ENCODE measurements at places on chromosomes 16 and 17.

DNA sequence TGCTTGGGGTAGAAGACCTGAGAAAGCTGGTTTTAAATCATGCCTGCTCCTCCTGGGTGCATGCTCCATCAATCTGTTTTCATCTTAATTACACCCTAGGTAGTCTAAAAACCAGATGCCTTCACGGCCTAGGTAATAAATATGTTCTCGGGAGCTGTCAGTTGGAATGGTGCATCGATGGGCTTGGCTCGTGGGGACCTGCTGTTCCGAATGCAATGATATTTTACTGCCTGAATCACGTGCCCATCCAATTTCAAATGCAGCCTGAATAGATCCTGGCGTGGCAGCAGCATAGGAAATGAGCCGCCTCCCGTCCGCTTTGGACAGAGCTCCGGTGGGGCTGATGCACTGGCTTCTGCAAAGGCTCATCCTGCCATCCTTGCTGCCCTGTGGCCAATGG lies 18.8 kb upstream of the FAAP100 start:
- no peak for DNase-seq

DNA sequence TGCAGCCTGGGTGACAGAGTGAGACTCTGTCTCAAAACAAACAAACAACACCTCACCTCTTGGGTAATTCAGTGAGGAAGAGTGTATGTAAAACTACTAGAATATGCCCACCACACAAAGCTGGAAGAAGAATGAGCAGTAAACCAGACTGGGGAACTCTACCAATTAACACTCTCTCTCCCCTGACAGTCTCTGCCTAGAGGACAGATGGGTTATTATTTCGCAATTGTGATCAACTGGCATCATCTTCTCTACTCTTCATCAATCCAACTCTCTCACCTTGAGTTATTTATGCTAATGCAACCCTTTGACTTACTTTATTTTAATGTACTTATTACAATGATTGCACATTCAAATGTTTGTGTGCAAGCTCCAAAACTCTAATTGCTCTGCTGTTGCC lies 205.6 kb downstream of the XYLT1 start:
- no peak for DNase-seq

DNA sequence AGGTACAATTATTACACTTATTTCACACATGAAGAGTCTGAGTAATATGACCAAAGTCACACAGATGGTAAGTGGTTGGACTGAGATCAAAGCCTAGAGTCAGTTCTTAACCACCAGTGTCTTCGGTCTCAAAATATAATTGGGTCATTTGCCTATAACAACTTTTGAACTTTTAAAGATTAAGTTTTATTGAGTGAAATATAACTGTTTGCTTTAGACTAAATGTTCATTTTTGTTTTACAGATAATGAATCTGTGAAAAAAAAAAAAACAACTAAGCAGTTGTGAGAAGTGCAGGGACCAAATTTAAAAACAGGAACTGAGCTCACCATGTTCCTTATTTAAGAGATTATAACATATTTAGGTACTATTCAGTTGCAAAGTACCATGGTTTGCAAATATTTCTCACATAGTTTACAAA lies 150.1 kb downstream of the ITFG1 start:
- no peak for DNase-seq

GRCh38 chr16:77410449-77410848 lies 24.4 kb downstream of the ADAMTS18 start:
- no peak for DNase-seq

DNA sequence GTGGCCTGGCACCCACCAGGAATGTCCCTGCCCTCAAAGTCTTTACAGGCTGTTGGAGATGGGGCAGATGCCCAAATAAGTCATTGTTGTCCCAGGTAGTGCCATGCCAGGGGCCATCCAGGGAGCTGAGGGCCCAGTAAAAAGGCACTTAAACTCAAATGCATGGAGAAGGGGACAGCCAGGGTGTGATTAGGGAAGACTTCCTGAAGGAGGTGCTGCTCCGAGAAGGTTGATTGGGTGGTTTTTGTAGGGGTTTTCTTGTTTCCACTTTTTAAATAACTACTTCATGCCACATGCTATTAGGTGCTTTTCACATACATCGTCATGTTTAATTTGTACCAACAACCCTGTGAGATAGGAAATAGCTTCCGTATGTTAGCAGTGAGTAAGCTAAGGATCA lies 66.9 kb downstream of the RAI1 start:
- DNase-seq: no peak

DNA sequence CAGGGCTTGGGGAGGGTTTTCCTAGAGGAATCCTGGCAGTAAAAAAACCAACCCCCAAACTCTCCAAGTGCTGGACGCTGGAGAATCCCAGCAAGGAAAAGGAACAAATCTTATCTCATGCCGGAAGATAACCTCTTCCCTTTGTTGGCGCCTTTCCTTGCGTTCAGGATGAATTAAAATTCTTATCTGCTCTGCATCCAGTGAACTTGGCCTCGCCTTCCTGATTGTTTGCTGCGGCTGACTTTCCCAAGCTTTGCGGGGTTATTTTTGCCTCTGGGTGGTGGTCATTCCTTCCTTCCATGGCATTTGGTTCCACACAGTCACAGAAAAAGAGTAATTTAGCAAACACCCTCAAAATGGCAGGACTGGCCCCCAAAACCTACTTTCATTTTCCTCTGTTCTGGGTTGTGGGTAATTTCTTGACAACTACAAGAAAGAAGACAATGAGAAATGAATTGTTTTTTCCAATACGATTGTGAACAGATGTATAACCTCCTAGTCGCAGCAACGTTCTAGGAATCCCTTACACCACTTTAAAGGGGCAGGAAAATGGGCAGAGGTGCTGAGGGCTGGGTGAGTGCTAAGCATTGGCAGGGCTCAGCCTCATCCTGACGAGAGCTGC lies 77.8 kb downstream of the MRC2 start:
- DNase-seq: no peak

GRCh38 chr16:79712276-79712675 lies 111.7 kb upstream of the MAF start:
- no peak for DNase-seq

DNA sequence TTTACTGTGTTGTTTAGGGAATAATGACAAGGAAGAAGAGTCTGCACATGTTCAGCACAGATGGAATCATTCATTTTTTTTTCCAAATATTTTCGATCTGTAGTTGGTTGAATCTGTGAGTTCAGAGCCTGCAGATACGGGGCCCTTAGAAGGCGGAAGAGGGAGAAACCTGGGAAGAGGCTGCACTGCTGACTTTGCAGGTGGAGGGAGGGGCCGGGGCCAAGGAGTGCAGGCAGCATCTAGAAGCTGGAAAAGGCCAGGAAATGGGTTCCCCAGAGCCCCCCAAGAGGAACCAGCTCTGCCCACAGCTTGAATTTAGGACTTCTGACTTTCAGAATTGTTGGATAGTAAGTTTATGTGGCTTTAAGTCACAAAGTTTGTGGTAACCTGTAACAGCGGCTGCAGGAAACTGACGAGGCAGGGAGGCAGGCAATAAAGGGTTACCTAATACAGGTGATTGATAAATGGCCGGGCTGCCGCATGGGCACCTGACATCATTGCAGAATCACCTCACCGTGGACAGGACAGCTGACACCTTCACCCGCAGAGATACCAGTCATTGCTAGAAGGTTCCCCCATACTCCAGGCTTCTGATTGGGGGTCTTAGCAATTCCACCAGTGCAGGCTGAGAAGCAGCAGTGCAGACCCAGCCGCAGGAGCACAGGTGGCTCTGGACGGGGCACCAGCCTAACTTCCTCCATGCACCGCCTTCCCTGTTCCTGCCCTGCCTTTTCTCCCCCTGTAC lies 181.3 kb downstream of the IRF8 start:
- no peak for DNase-seq

DNA sequence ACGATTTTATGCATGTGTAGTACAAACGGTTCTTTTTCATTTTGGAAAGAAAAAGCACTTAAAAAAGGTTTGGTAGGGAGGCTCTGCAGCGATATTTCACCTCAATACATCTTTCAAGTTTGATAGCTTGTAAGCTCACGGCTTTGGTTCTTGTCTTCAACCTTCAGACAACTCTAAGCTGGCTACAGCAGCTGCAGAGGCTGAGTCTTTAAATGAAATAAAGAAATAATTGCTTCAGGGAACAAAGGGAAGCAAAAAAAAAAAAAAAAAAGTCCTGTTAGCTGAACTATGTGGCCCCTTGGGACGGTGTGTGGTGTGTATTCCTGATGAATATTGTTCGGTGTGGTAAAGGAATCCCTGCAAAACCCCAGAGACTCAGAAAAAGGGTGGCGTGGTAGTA lies 265.1 kb downstream of the NTN1 start:
- DNase-seq: no peak

GRCh38 chr16:71855937-71856662 lies 10.3 kb downstream of the ATXN1L start:
- no peak for DNase-seq

DNA sequence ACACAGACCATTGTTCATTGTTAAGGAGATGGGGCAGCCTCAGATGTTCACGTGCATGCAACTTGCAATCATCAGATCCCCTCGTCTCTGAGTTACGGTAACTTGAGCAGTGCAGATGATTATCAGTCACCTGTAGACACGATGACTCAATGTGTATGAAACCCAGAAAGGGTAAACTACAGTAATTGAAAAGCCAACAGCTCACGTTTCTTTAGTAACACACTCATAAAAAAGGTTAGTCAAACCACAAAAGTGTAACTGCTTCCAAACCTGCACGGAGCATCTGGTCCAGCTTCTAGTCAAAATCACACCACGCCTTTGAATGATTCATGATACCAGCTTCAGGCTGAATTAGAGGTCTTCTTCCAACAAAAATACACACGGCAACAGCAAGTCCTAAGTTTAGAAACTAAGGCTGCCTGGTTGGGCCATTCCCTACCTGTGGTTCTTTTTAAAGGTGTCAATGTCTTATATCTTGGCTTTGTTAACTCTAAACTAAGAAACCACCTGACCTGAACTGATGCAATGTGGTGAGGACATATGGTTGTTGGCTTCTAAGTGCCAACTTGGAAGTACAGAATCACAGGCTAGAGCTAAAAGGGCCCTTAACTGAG lies 32.3 kb downstream of the GRB7 start:
- no peak for DNase-seq

- DNase-seq: no peak
Observed at GRCh38 chr17:45270828-45271418, 9.0 kb upstream of the SPATA32 start.

DNA sequence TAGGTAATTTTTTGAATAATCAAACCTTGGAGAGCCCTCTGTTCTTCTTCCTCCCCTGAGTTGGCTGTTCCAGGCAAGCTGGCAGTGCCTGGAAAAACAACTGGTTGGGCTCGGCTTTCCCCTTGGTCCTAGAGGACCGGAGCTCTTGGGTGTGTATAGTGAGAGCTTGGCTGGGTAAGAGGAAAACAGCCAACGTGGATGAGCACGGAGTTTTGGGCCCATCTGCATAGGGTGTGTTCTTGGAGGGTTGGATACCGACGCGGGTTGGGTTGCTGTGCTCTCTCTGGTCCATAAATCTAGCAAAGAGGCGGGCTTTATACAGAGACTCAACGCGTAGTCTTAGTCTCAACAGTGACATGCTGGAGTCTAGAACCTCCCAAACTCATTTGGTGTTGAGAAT lies 23.2 kb downstream of the ITGB3 start:
- peak; percentile 68 for DNase-seq

- no peak for DNase-seq
Observed at GRCh38 chr17:63116967-63117830, 151.2 kb downstream of the TANC2 start.

DNA sequence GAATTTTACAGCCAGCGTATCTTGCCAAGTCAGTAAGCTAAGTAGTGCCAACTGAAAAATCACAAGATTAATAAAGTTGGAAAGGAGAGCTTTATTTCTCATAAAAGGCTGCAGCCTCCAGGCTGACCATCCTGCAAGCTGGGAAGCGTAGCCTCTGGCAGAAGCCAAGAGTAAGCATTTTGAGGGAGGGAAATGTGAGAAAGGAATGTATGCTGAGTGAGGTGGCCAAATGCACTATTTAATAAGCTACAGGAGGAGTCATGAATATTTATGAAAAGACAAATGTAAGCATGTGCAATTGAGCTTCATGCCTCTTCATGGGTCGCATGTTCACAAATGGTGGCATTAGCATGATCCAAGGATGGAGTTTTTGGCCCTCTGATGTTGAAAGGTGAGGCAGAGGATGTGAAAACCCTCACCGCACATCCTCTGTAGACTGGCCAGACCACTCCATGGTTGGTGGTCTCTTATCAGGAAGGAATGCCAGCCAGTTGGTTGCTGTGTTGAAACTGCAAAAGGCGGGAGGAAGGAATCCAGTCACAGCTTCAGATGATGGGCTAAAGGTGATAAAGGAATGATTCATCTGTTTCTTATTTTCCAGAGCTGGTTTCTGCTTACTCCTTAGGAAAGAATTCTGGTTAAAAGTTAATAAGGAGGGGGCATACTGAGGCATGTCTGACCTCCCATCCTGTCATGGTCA lies 9.2 kb downstream of the KRT33B start:
- DNase-seq: no peak

- DNase-seq: no peak
Observed at GRCh38 chr16:62709794-62710193, 673.6 kb upstream of the CDH8 start.

- DNase-seq: no peak
Observed at GRCh38 chr17:61476476-61477203, 24.4 kb downstream of the TBX4 start.

DNA sequence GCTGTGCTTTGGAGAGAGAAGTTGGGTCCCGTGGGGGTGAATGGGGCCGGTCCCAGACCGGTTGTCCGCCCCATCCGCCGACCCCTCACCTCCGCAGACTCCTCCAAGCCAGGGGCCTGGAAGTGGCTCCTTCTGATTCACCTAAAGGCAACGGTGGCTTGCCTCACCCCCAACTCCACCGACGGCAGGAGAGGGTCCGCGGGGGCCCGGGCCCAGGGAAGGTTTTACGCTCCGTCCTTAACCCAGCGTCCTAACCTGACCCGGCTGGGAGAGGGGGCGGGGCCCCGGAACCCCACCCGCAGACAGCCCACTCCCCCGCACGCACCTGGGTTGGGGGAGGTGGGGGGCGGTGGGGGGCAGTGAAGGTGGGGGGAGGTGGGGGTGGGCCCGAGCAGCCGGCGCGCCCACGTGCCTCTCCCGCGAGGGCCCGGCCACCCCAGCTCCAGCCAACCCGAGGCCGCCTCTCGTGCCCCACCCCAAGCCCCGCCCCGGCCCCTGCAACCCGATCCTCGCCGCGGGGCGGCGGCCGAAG lies 12.7 kb upstream of the CD300A start:
- DNase-seq: peak; percentile 81

- no peak for DNase-seq
Observed at GRCh38 chr17:50206604-50207293, 5.3 kb upstream of the COL1A1 start.

DNA sequence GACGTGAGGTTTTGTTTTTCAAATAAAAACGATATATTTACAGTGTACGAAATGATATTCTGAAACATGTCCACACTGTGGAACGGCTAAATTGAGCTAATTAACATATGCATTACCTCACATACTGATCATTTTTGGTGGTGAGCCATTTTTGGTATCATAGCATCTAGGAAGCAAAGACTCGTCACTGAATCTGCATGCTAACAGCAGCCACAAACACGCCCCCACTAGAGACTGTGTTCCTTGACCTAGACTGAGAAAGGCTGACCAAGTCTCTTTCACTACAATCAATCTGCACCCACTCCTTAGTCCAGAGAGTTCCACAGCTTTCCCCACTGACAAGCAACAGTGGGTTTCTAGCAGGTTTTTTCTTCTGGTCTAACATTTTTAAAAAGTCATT lies 29.5 kb downstream of the NPLOC4 start:
- no peak for DNase-seq

Measured in breast epithelium (tissue), 4 donors.